ENCODE measurements at places on chromosomes 4 and X. TPM values are rescaled to one million over a fixed set of nuclear protein-coding genes. Genes with fewer than 3 reads are reported as not detected.

The SLC9A7 gene
- total RNA-seq, result 8.8 TPM

The CT45A10 gene
- not detected for total RNA-seq

The VGLL1 gene
- not detected for total RNA-seq

The EREG gene
- total RNA-seq, result 2.7 TPM

The ENPEP gene
- total RNA-seq, result 1.3 TPM

The PARM1 gene
- total RNA-seq, result 0.52 TPM

The CORIN gene
- total RNA-seq, result 0.12 TPM

The HS3ST1 gene
- total RNA-seq, result 4.6 TPM

The EDA gene
- total RNA-seq, result 0.67 TPM

The SMPX gene
- 0.52 TPM for total RNA-seq

The GC gene
- not detected for total RNA-seq

The TMEM31 gene
- total RNA-seq, result not detected

The KLHL34 gene
- not detected for total RNA-seq

The THAP6 gene
- 21.7 TPM for total RNA-seq

The VCX3A gene
- not detected for total RNA-seq

The PDGFRA gene
- 0.05 TPM for total RNA-seq

The F8A2 gene
- not detected for total RNA-seq

The MAGED4B gene
- 3.3 TPM for total RNA-seq

The VSIG1 gene
- not detected for total RNA-seq

The ANXA10 gene
- total RNA-seq, result 2.5 TPM

The CTAG1A gene
- not detected for total RNA-seq

Measured in NCI-H460 (cell line).